RCC 7860 (cell line): ENCODE measurements at places on chromosomes 2 and 18.

DNA sequence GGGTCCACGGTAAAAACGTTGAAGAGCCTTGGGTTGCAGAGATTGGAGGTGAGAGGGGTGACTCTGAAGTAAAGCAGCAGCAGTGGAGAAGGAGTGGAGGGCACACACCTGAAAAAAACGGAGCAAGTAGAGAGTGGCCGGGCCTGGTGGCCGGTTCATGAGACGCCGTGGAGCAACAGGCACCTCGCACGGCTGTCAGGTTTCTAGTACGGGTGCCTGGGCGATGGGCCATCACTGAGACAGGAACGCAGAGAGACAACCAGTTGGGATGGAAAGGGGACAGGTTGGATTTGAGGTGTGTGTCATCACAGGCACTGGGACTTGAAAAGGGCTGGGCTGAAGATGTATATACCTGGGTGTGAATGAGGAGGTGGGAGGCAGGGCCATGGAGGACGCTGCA is 104.2 kb downstream of the MTCL1 start:
- DNase-seq: no peak

DNA sequence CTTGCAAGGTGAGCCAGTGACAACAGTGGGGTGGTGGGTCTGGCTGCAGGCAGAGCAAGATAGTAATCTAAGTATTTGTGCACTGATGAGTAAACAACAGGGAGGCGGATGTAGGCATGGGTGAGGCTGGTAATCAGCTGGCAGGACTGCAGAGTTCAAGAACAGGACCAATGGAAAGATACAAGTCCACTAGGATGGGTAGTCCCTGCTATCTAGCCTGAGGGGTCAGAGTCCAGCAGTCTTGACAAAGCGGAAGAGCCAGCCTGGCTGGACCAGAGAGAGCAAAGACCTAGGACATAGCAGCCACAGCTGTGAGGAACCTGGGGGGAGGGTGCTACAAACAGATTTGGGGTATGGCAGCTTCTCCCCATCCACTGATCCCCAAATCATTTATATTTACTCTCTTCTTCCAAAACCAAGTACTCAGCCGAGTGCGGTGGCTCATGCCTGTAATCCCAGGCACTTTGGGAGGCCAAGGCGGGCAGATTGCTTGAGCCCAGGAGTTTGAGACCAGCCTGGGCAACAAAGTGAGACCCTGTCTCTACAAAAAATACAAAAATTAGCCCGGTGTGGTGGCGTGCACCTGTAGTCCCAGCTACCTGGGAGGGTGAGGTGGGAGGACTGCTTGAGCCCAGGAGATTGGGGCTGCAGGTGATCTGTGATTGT is 25.9 kb downstream of the VIL1 start:
- DNase-seq: no peak

GRCh38 chr18:77058290-77058835 is 74.2 kb downstream of the MBP start:
- no peak for DNase-seq

DNA sequence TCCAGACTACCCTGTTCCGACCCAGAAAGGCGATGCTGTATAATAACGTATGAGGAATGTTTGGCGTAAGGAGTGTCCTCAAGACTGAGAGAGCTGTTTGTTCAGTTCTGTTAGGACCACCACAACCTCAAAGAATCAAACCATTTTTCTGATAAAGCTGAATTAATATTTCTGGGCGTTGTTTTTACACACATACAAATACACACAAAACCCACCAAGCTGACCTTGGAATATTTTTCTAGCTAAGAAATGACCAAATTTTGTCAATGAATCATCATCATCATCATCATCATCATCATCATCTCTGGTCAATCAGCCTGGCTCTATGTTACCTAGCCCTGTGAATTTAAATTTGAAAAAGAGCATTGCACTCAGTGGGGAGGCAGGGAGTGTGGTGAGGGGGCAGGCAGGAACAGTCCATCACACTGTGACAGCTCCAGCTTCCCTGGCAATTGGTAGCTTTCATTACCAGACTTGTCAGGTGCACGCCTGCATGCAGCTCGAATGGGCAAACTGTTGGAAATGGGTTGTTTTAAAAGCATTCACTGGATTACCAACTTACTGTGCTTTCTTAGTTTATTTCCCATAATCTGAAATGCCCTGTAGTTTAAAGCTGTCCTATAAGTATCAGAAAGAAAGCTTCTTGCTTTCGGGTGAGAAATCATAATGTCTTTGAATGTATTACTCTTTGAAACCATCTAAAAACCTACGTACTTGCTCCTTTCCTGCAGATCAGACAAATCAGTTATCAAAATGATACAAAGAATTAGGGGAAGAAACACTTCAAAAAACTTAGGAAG is 6.9 kb upstream of the POU3F3 start:
- no peak for DNase-seq

GRCh38 chr18:46332921-46333341 is 228.7 kb downstream of the HAUS1 start:
- no peak for DNase-seq

GRCh38 chr18:63472380-63472779 is 4.4 kb upstream of the SERPINB5 start:
- no peak for DNase-seq

DNA sequence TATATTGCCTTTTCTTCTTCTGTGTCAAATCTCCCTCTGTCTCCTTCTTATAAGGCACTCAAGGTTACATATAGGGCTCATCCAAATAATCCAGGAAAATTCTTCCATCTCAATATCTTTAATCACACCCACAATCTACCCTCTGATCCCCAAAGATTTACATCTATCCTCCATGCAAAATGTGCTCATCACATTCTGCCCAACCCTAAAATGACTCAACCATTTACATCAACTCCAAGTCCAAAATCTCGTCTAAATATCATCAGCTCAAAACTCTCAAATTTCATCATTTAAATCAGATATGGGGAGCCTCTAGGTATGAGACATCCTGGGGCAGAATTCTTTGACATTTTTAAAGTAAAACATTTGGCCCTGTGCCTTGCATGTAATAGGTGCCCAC is 1349.8 kb downstream of the SUCLG1 start:
- no peak for DNase-seq

- peak; percentile 66 for DNase-seq
These were observed 58.3 kb downstream of the FBXO36 start for GRCh38 chr2:229980431-229981184.

DNA sequence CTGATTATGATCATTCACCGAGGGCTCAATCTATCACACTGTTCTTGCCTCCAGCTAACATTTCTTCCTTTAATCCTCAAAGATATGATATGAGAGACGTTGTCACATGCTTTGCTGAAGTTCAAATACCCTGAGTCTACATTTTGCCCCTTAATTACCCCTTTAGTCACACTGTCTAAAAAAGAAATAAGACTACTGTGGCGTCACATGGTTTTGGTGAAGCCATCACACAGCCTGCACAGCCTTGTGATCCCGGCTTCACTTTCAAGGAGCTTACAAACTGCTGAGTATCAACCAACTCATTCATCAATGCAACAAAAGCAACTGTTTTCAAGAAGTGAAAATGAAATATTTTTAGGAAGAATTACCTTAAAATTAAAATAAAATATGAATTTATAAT is 31.9 kb upstream of the SOCS6 start:
- DNase-seq: no peak

DNA sequence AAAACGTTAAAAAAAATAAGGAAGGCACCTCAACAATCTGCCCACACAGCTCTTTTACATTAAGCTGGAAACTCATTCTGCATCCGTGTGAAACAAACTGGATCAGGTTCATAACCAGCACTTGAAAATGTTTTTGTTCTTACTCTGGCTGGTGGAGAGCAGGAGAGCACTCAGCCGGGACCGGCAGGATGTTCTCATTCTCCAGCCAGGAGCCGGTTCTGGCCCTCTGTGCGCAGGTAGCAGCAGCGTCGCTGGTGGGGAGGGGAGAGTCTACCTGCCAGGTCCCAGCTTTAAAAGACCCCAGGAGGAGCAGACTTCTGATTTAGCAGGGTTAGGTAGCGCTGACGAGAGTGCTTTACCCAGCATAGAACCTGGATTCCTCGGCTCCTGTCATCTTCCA is 834.9 kb upstream of the SALL3 start:
- DNase-seq: no peak

DNA sequence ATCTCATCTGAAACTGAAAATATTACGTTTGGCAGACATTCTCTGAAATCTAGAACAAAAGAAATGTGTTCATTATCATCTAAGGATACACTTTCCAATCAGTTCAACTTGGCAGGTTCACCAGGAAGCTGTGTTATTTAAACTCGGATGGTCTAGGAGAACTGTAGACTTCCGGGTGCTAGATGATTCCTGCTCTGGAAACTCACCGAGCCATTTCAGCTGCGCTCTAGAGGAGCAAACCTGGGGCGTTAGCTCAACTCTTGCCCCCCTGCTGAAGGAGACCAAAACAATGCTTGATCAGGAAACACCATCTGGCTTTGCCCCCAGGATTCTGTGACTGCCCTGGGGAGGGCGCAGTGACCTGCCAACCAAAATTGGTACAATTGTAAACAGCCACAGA is 22.9 kb downstream of the MLPH start:
- no peak for DNase-seq

DNA sequence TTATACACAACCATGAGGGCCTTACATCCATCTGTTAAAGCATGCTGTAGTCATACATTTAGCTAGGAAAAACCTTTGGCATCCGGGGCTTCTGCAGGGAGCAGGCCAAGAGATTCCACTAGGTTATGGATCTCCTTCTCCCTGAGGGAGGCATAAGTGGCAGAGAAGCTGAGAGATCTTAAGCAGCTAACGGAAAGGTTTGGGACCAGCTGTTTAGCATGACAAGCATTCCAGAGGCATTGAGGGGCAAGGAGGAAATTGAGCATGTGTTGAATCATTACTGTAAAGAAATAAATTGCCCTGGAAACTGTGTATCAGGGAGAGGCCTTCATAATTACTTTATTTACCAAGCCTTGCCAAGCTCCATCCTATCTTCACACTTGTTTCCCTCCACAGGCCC is 643.1 kb downstream of the CNTNAP5 start:
- DNase-seq: no peak

- no peak for DNase-seq
These were observed 94.9 kb downstream of the TMEM131 start for GRCh38 chr2:97900806-97901205.

DNA sequence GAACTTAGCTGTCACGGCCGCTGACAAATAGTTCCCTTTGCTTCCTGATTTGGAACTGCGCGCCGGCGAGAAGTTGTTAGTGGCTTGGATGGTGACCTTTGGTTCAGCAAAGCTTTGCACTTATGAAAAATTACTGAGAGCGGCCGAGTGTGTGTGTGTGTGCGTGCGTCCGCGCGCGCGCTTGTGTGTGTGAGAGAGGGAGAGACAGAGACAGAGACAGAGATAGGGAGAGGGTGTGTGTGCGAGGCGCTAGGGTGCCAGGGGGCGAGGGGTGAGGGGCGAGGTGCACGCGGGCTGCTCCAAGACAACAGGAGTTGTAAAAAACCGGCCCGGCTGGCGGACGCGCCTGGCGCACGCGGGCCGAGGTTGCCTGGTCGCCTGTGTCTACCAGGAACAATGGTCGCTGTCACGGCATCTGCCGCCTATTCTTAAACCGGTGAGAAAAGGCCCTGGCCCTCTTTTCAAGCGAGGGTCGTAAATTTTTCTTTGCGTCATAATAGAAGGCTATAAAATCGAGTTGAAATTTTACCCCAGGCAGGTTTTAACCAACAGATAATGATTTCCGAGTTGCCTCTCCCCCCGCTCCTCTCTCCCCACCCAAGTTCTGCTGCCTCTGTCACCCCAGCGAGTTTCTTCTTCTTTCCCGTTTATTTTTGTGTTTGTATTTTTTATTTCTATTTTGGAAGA is 535 bp downstream of the HOXD3 start:
- no peak for DNase-seq

- no peak for DNase-seq
These were observed 72.4 kb downstream of the MYCN start for GRCh38 chr2:16012626-16013358.

GRCh38 chr2:68340226-68341061 is 20.7 kb upstream of the CNRIP1 start:
- no peak for DNase-seq

GRCh38 chr2:238146884-238147544 is 8.5 kb downstream of the KLHL30 start:
- no peak for DNase-seq

GRCh38 chr2:191699341-191699945 is 21.5 kb downstream of the NABP1 start:
- DNase-seq: no peak

DNA sequence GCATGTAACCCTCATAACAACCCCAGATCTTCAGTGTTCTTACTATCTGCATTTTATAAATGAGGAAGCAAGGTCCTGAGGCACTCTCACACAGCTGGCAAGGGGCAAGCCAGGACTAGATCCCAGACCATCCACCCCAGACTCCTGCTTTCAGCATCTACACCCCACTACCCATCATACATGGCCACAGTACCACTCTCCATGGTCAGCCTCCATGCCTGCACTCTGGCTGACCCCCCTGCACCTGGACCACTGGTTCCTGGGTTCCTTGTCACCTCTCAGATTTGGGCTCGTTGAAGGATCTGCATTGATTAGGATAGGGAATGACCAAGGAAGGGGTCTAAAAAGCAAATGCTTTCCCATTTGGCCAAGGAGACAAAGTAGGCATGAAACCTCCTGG is 36.0 kb upstream of the TEX51 start:
- DNase-seq: no peak

GRCh38 chr2:145750612-145751011 is 1230.7 kb upstream of the ZEB2 start:
- DNase-seq: no peak

- DNase-seq: no peak
These were observed 301.3 kb upstream of the SKOR2 start for GRCh38 chr18:47552783-47553182.

- DNase-seq: peak; percentile 75
These were observed 15.1 kb upstream of the NMUR1 start for GRCh38 chr2:231545105-231545902.

DNA sequence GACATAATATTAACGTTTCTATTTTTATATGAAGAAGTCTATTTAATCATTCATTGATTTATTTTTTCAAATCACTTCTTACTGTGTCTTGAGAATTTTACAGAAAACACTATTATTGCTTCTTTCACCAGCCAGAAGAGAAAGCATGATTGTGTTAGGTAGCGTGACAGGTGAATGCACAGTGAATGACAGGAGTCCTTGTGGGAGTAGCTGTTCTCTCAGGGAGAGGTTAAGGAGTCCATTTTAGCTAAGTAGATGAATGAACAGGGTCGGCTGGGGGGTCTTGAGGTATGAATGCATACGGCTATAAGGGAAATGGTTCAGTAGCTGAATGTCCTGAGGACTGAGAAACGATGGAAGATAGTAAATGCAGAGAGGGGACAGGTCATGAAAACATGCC is 56.2 kb downstream of the CTNNA2 start:
- no peak for DNase-seq

DNA sequence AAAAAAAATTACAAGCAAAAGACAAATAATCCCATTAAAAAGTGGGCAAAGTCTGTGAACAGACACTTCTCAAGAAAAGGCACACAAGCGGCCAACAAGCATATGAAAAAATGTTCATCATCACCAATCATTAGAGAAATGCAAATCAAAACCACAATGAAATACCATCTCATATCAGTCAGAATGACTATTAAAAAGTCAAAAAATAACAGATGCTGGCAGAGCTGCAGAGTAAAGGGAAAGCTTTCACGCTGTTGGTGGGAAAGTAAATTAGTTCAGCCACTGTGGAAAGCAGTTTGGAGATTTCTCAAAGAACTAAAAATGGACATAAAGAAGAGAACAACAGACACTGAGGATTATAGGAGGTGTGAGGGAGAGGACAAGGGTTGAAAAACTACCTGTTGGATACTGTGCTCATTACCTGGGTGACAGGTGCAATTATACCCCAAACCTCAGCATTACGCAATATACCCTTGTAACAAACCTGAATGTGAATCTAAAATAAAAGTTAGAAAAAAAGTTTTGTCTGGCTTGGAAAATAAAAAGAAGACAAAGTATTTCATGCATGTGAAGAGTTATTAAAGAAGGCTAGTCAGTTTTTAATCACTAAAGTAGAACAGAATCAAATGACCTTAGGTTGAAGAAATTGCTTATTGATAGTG is 8.7 kb upstream of the ACSL3 start:
- DNase-seq: no peak
